ENCODE measurements at places on chromosomes 6 and 20.

- DNase-seq = no peak
These were observed 846.4 kb upstream of the EYS start for GRCh38 chr6:66553441-66553840.

DNA sequence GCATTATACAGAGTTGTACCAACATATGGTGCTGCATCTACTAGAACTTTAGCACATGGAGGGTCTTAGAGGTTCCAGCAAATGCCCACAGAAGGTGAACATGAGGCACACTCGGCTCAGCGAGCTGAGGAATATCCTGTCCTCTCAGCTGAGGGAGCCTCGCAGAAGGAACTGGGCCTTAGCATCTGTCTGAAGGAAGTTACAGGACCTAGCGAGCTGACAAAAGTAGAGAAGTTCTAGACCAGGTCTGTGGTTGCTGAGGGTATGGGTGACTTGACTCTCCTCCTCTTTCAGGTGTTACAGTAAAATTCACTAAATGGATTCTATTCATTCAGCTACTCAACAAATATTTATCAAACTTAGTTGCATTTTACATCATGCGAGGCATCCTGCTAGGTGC, 157.2 kb downstream of the ZDHHC14 start:
- DNase-seq = peak; percentile 49

- DNase-seq = no peak
These were observed 129.1 kb downstream of the FOXA2 start for GRCh38 chr20:22455259-22455658.

DNA sequence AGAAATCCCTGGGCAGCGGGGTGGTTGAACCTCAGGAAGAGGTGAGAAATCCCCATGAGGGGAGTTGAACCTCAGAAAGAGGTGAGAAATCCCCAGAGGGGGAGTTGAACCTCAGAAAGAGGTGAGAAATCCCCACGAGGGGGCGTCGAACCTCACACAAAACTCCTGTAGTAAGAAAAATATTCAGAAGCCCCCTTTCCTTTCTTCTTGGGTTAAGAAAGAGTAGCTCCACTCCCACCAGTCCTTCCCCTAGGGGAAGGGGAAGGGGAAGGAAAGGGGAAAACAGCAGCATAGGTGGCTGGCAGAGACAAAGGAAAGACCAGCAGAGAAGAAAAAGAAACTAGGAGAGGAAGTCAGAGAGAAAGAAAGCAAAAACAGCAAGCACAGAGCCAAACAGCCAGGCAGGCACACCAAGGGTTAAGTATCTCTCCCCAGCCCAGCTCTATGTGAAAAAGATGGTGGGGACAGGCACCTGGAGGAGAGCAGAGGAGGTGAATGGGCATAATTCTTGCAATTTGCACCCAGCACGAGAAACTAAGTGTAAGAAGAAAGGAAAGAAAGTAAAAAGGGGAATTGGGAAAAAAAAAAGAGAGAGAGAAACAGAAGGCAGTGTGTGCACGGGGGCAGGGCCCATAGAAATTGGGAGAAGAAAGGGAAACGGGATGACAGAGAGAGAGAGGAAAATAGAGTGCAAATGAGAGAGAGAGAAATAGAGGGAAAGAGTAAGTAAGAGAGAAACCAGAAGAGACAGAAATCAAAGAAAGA, 88.2 kb downstream of the PLG start:
- DNase-seq = no peak

- DNase-seq = no peak
These were observed 191.1 kb downstream of the SLC24A3 start for GRCh38 chr20:19403549-19403948.

DNA sequence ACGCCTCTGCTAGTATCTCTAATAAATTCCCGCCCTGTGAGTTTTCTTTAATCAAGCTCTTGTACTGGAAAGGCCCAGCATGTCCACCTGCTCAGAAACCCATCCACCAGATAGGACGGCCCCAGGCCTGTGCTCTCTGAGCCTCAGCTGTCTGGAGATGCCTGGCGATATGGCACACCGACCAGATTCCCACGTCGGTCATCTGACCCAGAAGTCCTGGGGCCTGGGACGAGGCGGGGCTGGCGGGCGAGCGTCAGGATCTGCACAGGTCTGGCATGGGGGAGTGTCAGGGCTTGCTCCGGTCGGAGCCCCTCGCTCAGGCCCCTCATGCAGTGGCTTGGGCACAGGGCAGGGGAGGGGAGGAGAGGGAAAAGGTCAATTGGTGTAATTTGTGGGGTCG, 10.2 kb downstream of the RNASET2 start:
- DNase-seq = no peak

DNA sequence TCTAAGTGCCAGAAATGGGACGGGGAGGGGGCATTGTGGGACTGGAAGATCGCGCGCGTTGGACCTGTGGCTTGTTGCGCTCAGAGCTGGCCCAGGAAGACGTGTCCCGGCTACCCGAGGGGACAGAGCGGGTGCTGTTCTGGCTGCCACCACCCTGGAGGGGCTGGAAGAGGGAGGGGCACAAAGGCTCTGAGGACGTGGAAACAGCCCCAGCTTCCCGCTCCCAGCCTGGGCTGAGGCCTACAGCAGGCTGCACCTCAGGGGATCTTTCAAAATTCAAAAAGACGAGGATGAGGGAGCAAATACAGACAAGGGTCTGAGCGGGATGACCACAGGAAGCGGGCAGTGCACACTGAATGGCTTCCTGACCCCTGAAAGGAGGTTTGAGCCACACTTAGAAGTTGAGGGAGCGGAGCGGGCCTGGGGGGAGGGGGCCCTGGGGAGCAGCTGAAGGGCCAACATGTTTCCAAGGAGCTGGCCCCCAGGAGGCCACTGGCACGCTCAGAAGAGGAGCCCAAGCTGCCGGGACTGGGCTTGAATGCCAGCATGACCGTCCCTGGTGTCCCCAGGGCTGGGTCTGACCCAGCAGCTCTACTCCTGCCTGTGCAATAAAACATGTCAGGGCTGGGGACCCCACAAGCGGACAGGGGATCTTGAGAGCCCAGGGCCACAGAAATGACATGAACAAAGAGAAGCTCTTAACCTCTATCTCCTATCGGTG, 1.3 kb downstream of the OXT start:
- no peak for DNase-seq

GRCh38 chr6:158324136-158324535, 11.9 kb downstream of the TULP4 start:
- DNase-seq = no peak

DNA sequence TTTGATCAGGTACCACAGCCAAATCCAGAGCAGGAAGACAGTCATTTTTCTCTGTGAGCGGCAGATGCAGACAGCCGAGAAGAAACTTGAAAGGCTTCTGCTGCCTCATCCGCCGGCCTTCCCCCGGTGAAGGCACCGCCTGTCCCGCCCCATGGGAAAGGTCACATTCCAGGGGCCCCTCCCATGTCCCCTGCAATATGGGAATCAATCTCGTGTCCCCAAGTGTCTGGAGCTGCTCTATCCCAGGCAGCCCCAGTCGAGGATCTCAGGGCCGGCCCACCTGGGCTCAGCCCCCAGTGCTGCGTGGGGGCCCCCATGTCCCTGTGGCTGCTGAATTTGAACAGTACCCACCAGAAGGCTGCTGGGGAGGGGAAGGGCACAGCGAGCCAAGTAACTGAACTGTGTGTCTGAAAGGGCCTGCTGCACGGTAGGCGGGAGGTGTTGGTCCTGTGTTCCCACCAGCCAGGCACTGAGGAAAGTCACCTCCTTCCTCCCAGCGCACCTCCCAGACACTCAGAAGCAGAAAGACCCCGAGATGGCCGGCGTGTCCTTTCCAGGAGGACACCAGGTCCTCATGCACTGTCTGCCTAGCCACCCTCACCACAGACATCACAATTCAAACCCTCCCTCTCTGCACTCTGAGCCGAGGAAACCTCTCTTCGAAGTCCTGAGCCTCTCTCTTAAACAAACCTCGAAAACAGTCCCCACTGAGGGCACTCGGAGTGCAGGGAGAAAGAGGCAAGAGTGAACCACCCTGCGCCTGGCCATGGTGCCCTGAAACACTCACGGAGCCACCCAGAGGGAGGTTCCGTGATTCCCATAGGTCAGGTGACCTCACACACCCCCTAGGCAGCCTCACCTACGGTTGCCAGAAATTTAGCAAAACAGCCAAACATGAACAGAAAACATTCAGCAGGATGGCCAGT, 99.3 kb downstream of the PSMB1 start:
- DNase-seq = no peak

- DNase-seq = no peak
These were observed 90.2 kb downstream of the ANKS1A start for GRCh38 chr6:34979218-34979617.

- DNase-seq = no peak
These were observed 186.6 kb downstream of the MTHFD1L start for GRCh38 chr6:151052021-151052646.

DNA sequence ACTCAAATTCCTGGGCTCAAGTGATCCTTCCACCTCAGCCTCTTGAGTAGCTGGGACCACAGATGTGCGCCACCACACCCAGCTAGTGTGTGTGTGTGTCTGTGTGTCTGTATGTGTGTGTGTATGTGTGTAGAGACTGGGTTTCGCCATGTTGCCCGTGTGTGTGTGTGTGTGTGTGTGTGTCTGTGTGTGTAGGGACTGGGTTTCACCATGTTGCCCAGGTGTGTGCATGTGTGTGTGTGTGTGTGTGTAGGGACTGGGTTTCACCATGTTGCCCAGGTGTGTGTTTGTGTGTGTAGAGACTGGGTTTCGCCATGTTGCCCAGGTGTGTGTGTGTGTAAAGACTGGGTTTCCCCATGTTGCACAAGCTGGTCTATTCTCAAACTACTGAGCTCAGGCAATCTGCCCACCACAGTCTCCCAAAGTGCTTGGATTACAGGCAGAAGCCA, 28.3 kb downstream of the CDK5RAP1 start:
- no peak for DNase-seq

- DNase-seq = no peak
These were observed 328.8 kb upstream of the MANEA start for GRCh38 chr6:95248499-95248898.

DNA sequence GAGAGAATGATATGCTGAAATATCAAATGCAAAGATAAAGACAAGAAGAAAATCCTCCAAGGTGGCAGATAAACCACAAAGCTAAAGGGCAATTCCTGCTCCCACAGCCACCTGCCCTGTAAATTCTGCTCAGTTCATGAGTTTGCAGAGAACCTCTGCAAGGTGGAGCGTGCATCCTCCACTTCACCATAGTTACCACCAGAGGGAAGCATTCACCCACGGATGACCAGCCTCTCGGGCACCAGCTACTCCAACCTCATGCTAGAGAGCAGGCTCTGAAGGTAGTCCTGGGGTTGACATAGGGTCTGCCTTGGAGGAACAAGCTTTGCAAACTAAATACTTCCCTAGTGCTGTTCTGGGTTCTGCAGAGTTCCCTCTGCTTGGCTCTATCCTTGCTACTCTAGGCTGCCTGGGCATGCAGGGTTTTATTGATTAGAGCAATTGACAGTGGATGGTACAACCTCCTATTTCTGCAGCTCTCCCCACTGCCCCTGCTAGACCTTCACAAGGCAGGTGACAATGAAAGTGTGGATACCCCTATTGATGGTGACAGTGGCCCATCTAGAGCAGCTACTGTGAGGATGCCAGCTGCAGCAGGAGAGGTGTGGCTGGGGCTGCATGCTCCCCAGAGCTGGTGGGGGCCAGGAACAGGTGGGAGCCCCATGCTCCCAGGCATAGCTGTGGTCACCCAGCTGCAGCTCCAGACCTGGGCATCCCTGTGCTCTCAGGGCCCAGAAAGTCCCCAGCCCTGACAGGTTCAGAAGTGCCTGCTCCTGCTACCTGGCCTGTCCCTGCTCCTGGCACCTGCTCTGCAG, 51.1 kb downstream of the GGTLC1 start:
- peak; percentile 51 for DNase-seq

- DNase-seq = no peak
These were observed 64.9 kb upstream of the ZFP64 start for GRCh38 chr20:52256454-52256853.

GRCh38 chr6:32912951-32913350, 27.9 kb downstream of the HLA-DMB start:
- DNase-seq = no peak

- DNase-seq = no peak
These were observed 11.5 kb upstream of the TENT5A start for GRCh38 chr6:81763968-81764367.

DNA sequence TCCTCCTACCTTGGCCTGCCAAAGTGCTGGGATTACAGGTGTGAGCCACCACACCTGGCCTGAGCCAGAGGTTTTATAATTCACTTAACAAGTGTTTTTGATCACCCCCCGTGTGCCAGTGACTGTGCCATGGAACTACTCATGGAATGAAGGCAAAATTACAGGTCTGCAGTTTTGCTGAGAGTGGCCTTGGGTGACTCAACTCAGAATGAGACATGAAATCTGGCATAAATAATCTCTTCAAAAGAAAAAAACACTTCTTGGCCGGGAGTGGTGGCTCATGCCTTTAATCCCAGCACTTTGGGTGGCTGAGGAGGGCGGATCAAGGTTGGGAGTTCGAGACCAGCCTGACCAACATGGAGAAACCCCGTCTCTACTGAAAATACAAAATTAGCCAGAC, 166.9 kb upstream of the SALL4 start:
- DNase-seq = no peak

DNA sequence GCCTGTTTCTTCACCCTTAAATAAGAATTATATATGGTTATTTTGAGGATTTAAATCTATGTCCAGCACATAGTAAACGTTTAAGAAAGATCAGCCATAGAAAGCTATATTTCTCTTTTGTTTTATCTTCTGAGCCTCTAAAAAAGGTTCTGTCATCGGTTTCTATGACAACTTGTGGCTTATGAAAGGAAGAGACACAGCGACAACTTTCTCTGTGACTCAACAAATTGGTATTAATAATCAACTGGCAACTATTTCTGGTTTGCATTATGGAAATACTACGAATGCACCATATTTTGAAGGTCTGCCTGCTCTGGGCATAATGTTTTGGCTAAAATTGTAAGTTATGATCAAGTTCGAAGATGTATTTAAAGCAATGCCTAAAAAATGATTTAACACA, 751.0 kb downstream of the CD109 start:
- no peak for DNase-seq

GRCh38 chr6:104955491-104955890, 1.4 kb upstream of the LIN28B start:
- DNase-seq = peak; percentile 41

- peak; percentile 31 for DNase-seq
These were observed 15.0 kb downstream of the OR2B3 start for GRCh38 chr6:29071831-29072723.

GRCh38 chr6:38676974-38677544, 25.9 kb downstream of the GLO1 start:
- DNase-seq = no peak

DNA sequence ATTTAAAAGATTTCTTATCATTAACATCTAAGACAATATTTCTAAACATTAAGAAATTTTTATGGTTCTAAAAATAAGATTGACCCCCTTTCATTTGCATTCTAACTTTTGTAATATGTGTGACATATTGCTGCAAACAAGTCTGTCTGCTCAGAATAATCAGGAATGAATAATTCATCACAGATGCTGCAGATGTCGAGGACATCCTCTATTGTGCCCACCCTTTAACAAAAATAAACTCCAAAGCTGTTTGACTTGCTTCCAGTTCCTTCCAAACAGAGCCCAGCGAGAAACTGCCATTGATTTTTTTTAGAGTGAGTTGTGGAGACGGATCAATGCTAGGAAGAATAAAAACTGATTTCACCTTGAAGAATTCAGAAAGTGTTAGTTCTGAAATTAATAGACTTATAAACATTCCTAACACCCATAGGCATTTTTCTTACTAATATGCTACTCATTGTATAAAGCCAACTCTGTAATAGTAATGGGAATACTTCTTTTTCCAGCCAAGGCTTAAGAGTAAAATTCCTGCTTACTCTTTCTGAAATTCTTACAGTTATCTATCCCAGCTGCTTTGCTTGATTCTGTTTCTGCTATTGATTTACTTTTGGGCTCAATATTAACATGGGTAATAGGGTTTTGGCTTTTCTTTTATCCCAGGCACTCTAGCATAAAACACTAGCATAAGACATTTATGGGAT, 244.8 kb upstream of the FAM83B start:
- no peak for DNase-seq

All from Kasumi-1 (cell line).